ENCODE measurements at places on chromosomes 11 and 22.

GRCh38 chr11:105942921-105943320 is 79.1 kb downstream of the MSANTD4 start:
- DNase-seq = no peak

DNA sequence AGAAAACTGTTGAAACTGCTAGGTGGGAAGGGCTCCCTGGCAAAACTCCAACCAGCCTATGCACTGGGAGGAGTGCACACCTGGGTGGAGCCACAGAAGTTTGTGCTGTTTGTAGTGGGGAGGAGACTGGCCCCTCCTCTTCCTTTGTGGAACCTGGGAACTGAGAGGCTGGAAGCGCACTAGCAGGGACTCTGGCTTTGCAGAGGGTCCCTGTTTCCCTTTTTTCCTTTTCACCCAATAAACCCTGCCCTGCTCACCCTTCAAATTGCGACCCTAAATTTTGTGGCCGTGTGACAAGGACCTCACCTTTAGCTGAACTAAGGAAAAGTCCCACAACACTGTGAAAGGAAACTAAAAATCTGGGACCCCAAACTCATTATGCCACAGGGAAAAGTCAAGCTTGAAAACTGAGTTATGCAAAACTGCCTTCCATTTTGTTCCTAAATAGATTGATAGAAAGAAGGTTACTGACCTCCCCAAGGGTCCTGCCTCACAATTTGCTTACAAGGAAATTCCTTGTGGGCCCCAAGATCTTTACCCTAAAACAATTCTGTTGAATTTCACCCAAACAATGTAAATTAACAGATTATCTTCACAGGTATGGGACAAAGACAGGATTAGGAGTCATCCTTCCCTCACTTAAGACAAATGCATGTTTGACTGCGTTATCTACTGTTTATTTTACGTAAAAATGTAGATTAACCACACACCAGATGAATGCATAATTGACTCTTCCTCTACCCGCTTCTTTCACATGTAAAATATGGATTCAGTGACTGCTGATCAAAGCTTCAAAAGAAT is 81.0 kb downstream of the SLC36A4 start:
- DNase-seq = no peak

GRCh38 chr11:12094872-12095800 is 15.3 kb upstream of the MICAL2 start:
- DNase-seq = peak; percentile 21

DNA sequence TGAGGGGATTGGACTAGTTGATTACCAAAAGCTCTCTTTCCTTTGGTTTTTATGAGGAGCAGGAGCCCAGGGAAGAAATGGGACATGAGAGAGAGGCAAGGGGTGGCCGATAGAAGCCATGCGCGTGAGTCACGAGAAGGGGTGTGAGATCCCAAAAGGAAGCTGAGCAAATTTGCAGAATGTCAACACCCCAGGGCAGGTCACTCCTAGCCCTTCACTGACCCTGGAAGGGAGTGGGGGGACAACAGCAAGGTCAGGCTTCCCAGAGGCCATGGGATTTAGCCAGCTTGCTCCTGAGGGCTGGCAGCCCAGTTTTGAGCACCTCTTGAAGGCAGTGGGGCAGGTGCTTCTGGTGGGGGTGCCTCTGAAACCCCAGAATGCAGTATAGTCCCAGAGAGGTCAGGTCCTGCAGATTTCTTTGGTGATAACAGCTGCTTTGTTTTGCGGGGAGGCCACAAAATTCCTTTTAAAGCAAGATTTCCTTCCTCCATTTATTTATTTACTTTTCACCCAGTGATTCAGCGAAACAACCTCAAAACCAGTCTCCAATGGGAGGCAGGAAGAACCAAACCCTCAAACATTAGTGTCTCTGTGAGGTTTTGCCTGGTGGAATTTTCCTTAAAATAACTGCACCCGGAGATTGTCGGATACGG is 40.1 kb upstream of the TIMP3 start:
- DNase-seq = no peak

DNA sequence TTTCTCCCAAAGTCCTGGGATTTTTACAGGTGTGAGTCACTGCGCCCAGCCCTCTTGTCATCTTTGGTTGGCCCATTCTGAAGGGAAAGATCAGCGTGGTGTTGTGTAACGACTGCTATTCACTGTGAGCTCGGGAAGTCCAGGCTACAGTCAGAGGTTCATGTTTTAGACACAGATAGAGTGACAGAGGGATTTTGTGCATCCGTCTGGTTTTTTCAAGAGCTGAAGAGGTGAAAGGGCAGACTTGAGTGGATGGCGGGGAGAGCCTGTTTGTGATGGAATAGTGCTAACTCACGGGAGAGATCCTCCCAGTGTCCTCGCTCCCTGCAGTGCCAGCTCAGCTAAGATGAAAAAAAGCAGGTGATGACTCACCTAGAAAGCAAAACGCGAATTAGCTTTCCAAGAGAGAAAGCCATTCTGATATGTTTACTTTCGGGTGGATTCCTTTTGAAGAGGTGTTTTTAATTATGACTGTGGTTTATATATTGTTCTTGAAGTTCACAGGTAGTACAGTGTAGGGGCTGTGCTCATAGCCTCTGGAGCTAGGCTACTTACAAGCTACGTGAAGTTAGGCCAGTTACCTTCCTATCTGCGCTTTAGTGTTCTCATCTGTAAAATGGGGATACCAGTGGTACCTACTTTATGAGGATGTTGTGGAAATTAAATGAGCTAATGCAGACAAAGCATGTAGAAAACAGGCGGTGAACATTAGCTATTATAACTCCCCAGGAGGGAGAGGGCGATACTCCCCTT is 67.2 kb downstream of the C11orf91 start:
- peak; percentile 97 for DNase-seq

- DNase-seq = no peak
Measured at GRCh38 chr22:27046086-27046485, 388.7 kb downstream of the MIAT start.

DNA sequence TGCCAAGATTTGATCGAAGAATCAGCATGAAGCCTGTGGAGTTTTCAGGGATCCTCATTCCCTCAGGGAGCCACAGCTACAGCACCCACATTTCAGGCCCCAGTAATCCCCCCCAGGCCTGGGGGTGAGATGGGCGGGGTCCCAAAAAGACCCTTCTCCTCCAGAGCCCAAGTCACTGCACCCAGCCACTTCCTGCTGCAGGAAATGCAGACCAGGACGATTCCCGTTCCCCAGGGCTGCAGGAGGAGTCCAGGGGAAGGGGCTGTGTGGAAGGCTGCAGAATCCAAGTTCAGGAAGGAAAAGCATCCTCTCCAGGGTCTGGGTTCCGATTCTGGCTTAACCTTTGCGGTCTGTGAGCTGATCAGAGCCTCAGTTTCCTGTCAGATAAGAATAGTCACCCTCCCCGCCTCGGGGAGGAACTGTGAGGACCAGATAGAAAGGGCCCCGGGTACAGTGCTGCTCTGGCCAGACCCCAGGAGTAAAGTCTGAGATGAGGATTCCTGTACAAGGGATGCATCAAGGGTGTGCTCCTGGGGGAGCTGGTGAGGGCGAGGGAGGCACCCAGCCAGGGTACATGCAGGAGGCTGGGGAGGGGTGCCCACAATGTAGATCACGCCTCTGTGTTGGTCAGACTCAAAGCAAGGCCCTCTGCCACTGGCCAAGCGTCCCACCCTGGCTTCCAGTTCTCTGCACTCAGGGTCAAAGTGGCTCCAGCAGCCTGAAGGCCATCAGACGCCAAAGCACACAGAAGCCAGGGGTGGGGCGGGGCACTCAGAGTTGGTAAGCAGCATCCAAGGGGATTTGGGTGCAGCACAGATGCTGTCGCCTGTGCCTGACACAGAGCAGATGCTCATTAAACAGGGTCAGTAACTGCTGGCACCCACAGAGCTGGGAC is 30.1 kb upstream of the TP53I11 start:
- DNase-seq = no peak

- DNase-seq = no peak
Measured at GRCh38 chr22:24133187-24133965, 47.9 kb upstream of the SUSD2 start.

- DNase-seq = no peak
Measured at GRCh38 chr11:116263770-116264169, 509.0 kb downstream of the BUD13 start.

- no peak for DNase-seq
Measured at GRCh38 chr22:50007057-50007511, 5.5 kb downstream of the IL17REL start.

DNA sequence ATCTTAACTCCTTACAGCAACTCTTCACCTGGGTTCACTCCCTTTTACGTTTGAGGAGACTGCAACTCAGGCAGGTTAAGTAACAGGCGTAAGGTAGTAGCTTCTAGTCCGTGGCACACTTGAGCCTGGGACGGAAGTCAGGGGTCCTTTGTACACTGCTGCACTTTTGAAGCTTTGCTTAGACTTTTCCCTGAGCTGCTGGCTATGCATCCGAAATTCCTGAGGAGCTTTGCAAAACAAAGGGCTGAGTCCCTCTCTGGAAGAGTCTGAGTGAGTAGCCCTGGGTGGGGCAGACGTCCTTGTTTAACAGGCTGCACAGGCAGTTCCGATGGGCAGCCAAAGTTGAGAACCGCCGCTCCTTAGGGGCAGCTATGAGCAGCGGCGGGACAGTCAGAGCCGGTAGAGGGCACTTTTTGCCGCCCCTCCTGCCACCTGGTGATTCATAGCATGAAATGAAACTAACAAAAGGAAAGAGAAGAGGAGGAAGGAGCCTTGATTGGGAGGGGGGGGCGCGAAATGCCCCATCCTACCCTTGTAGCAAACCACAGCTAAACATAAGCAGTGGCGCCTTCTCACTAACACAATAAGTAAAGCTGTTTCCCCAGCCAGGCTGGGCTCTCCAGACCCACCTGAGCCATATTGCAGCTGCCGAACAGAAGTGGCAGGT is 1.4 kb downstream of the TMEM109 start:
- DNase-seq = peak; percentile 27

GRCh38 chr11:81987829-81988472 is 745.7 kb downstream of the FAM181B start:
- DNase-seq = no peak

DNA sequence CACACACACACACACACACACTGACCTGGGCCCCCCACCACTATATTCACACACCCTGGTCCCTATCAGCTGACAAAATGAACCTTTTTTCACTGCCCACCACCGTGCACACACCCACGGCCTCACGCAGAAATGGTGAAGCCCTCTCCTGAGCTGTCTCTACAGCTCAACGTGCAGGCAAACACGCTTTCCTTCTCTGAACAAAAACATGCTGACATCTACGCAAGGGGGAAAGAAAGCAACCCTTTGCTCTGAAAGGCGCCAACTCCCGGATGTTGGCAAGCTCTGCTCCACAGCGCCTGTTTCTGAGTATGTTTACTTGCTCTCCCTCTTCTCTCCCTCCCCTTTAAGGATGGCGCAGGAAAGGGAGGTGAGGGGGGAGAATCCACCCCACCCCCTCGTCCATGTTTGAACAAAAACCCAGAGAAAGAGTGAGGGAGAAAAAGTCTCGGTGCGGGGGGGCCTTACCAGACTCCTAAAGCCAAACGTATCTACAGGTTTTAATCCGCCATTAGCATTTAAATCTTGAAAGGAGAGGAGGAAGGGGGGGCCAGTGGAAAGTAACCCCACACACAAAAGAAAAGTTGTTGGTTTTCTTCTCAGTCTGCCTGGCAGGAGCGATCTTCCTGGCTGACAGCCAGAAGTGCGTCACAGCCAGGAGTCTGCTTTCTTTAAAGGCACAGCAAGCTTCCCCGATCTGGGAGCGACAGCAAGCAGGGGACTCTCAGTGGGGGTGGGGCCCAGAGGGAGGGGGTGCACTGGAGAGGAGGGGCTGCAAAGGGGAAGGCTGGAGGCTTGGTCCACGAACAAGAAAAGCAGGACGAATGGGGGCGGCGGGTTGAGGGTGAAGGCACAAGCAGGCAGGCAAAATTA is 39.6 kb downstream of the NUMA1 start:
- DNase-seq = peak; percentile 98

DNA sequence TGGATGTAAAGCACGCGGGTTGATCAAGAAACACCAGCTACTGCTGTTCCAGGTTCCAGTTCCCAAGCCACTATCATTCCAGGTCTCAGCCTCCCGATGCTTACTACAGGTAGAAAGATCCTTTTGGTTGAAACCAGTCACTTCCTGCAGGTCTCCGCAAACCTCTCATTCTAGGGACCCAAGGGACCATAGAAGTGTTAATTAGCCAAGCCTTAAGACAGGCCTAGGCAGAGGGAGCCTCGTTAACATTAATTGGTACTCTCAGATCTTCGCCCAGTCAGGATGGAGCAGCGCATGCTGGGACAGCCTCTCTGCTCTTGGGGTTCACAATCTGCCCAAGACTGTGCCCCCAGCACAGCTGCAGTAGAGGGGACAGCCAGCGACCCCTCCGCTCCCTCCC is 11.2 kb upstream of the OAF start:
- no peak for DNase-seq

- DNase-seq = no peak
Measured at GRCh38 chr11:62513626-62514025, 33.0 kb downstream of the AHNAK start.

- no peak for DNase-seq
Measured at GRCh38 chr22:35517207-35517606, 23.4 kb upstream of the RASD2 start.

- no peak for DNase-seq
Measured at GRCh38 chr22:37484480-37485394, 1.4 kb downstream of the MFNG start.

GRCh38 chr22:41725510-41726110 is 26.3 kb downstream of the MEI1 start:
- DNase-seq = no peak

DNA sequence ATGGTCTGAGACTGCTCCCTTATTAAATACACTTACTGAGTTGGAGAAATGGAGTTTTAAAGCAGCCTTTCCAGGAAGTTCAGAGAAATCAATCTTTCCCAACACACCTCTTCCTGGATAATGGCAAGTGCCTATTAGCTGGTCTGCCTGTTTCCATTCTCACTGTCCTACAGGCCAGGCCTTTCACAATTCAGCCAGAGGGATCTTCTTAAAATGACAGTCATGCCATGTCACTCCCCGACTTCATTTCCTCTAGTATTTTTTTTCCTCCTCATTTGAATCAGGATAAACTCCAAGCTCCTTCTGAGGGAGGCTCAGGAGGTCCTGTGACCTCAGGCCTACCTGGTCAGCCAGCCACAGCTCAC is 62.6 kb downstream of the FDX1 start:
- DNase-seq = no peak

DNA sequence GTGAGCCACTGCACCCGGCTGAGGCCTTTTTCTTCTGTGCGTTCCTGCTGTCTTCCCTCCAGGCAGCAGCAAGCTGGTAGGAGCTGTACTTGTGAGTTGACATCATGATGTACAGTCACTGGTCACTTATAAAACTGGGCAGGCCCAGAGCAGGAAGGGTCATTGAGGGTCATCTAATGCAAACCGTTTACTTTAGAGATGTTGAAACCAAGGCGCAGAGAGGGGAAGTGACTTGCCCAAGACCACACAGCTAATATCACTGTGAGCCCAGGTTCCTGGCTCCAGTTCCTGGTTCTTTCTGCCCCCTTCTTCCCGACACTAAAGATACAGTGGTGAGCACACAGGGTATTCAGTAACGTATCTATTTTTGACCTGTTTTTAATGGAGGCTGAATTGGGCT is 27.3 kb downstream of the PTPRJ start:
- no peak for DNase-seq

- no peak for DNase-seq
Measured at GRCh38 chr22:36325154-36326031, 62.4 kb downstream of the MYH9 start.
